ENCODE measurements at places on chromosomes 16 and 17.

- no peak for DNase-seq
Measured at GRCh38 chr16:46783800-46784199, 35.7 kb upstream of the MYLK3 start.

- no peak for DNase-seq
Measured at GRCh38 chr16:50066482-50067289, 916 bp downstream of the HEATR3 start.

GRCh38 chr17:55314784-55315491 lies 50.2 kb downstream of the HLF start:
- no peak for DNase-seq

- no peak for DNase-seq
Measured at GRCh38 chr17:66339561-66339960, 37.1 kb downstream of the PRKCA start.

DNA sequence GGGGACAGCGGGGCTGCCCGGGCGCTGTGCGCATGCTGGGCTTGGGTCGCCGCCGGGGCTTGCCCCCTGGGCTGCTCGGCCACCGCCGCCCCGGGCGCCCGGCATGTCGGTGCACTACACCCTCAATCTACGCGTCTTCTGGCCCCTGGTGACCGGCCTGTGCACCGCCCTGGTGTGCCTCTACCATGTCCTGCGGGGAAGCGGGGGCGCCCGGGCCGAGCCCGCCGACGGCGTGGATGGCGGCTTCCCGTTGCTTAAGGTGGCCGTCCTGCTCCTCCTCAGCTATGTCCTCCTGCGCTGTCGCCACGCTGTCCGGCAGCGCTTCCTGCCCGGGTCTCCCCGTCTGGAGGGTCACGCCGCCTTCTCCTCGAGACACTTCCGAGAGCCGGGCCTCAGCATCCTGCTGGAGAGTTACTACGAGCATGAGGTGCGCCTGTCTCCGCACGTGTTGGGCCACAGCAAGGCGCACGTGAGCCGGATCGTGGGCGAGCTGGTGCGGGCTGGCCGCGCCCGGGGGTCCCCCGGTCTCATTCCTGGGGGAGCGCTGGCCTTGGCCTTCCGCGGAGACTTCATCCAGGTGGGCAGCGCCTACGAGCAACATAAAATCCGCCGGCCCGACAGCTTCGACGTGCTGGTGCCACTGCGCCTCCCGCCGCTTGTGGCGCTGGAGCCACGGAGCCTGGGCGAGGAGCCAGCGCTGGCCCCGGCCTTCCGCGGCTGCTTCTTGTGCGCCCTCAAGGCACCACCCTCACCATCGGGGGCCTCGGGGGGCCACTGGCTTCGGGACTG lies 789 bp downstream of the ITPRIPL2 start:
- DNase-seq = no peak

DNA sequence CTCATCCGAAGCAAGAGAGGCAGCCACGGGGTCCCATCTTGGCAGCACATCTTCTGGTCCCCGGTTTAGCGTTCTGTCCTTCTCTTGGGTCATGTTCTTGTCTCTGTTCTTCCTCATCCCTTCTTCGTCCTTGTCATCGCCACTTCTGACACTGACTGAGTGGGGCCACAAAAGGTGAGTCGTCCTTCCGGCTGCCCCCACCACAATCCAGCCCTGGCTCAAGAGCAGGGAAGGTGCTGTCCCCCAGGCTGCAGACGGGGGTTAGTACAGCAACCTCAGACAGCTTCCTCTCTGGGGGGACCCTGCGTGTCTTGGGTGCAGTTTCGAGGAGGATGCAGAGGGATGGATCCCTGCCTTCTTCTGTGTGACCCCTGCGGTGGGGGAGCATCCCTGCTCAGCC lies 21.8 kb downstream of the NAA60 start:
- no peak for DNase-seq

Data from CD4-positive, alpha-beta T cell treated with Interleukin-15 for 4 hours (primary cell).